ENCODE measurements at places on chromosomes 6 and 20.
A peak's percentile ranks its signal among the peaks of the same experiment; 100 is the strongest.

DNA sequence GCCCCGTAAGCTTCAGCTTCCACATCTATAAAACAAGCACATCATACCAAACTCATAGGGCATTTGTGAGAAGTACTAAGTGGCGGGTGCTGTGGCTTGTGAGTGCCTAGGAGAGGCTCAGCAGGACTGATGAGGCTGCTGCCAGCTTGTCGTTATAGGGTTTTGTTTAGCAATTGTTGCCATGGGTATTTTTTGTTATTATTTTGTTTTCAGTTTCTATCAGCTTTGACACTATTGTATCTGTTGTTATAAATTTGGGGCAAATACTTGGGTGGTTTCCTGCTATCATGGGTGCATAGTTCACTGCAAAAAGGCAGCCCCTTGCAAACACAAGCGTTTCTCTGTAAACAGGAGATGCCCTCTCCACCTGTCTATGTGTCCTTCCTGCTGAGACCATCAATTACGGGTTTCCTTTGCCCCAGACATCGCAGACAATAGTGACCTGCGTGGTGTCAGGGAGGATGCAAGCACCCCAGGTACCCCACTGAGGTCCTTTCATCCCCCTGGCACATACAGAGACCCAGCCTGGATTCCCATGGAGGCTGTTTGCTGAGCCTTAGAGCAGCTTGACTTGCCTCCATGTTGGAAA, 3.1 kb upstream of the CCDC167 start:
- DNase-seq = peak; percentile 74

GRCh38 chr6:57435475-57436160, 118.2 kb downstream of the PRIM2 start:
- DNase-seq = no peak

GRCh38 chr20:36391456-36391855, 85.3 kb downstream of the DLGAP4 start:
- DNase-seq = no peak

GRCh38 chr6:23013776-23014175, 444.4 kb downstream of the HDGFL1 start:
- no peak for DNase-seq

DNA sequence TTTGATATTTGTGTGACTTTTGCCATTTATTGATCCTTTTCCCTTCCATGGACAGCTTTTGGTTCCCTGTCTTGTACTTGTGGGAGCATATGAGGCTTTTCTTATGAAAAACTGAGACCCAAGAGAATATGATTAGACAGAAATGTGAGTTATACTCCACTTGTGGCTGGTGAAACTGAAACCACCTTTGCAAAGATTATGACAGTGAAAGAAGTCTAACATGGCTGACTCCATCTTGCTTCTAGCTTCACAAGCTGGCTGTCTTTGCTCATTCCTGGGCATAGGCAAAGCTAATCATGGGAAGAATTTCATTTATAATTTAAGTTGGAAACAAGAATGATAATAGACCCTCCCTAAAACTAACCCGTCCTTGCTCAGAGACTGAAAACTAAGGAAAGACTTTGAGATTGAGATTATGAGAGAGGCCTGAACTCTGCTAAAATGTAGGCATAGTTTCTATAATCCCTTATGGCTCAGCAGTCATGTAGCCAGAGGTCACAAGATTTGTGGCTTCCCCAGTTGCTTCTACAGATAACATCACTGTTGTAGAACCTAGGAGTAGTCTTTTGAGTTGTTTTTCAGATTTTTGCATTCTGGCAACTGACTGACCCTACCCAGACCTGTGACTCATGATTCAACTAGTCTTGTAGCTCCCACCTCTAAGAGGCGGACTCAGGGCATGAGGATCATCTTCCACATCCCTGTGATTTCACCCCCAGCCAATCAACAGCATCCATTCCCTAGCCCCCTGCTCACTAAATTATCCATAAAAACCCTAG, 50.9 kb upstream of the CD2AP start:
- DNase-seq = no peak

DNA sequence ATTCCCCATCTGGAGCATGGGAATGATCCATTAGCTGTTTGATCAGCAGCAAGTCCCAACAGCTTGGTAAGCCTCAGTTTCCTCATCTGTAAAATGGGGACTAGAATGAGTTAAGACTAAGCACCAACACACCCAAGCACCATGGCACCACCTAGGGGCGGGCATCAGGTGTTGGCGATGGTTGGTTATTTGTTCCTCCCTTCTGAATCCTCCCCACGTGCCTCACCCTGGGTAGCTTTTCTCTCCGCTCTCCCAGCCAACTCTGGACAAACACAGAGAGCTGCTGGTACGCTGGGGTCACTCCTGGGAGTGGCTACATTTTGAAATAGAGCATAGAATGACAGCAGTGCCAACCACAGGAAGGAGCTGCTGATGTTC, 13.3 kb upstream of the ITPR3 start:
- DNase-seq = no peak

- no peak for DNase-seq
These were observed 27.6 kb downstream of the CD40 start for GRCh38 chr20:46145713-46146112.

DNA sequence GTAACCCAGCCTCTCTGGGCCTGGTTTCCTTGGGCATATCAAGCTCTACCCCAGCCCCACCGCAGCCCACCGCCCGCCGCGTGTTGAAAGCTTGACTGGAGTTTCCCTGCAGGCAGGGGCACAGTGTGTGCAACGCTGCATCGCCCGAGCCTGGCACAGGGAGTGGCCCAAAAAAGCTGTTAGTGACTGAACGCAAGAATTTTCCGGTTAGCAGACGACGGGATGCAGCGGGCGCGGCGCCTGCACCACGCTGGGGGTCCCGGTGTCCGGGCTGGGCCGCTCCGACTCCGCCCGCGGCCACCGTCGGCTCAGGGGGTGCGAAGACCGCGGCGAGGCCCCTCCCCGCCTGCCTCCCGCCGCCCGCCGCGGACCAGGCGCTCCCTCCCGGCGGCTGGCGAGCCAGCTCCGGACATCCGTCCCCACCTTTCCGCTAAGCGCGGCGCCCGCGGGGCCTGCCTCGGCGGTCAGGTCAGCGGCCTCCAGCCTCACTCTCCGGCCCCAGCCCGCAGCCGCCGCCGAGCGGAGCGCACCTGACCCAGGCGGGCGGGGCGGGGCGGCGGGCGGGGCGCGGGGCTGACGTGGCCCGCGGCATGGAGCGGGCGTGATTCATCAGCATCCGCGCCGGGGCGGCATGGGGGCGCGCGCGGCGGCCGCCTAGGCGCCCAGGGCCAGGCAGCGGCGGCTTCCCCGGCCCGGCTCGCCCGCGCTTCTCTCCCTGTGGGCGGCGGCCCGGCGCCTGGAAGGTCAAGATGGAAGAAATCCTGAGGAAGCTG, at the start of gene ARFGEF3:
Gene ARFGEF3 (plus strand): TSS at position 602 of the 773 bp plus-strand sequence. CDS start 148 bp downstream, at position 750.
- peak; percentile 23 for DNase-seq

DNA sequence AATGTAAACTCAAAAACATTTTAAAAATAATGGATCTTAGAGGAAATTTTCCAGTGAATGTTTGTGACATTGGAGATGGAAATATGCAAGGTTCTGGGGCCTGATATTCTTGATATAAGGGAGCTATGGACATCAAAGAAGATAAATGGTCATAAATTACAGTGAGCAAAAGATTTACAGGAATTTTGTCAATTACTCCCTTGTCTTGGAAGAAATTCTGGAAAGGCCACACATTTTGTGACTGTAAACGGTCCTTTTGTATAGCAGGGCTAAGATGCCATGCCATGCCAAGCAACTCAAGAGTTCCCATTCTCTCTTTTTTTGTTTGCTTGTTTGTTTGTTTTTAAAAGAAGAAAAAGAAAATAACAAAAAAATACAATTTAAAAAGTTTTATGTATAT, 1186.2 kb upstream of the CITED2 start:
- no peak for DNase-seq

DNA sequence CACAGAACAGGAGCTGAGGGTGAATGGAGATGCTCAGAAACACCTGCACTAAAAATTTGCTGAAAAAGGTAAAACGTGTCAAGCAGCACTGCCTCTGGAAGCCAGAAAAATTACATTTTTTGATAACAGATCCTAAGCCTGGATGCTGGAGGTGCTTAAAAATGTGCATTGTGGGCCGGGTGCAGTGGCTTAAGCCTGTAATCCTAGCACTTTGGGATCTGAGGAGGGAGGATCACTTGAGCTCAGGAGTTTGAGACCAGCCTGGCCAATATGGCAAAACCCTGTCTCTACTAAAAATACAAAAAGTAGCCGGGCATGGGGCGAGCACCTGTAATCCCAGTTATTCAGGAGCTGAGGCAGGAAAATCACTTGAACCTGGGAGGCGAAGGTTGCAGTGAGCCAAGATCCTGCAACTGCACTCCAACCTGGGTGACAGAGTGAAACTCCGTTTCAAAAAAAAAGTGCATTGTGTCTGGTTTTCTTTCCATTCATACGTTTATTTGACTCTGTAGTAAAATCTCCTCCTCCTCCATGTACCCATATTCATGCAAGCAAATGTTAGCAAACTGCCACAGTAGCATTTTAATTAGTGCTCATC, 587 bp upstream of the BTN3A1 start:
- no peak for DNase-seq

DNA sequence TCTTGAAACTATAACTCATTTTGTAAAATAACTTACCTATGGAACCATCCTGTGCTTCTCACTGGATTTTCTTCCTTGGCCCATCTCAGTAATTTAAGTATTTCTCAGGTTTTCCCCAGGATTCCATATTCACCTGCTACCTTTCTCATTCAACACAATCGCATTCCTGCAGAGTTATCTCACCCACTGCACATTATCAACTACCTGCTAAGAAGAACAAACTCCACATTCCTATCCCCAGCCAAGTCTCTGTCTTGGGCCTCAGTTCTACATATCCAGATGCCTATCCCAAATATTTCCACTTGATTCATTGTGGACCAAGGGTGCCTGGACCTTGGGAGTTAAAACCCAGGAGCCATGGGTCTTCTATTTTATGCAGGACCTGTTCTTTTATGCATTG, 60.2 kb upstream of the KCNQ5 start:
- DNase-seq = no peak

- DNase-seq = no peak
These were observed 41.9 kb downstream of the ZFAND3 start for GRCh38 chr6:37861452-37861851.

DNA sequence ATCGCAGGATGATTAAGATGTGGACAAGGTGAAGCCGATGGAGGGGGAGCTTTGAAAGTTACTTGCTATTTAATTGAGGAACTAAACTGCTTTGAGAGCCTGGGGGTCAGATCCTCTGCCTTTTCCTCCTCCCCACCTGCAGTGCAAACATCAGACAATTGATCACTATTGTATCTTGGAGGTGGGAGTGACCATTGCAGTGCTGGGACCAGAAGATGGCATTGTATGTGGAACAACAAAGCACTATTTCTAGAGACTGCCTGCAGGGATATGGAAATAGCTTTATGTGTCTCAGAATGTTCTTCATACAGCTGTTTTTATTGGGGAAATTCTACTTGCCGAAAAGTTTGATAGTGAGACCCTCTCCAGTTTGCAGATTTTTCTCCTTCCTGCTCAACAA, 4.2 kb downstream of the MOG start:
- no peak for DNase-seq

GRCh38 chr6:80366051-80366450, 259.6 kb downstream of the BCKDHB start:
- no peak for DNase-seq

DNA sequence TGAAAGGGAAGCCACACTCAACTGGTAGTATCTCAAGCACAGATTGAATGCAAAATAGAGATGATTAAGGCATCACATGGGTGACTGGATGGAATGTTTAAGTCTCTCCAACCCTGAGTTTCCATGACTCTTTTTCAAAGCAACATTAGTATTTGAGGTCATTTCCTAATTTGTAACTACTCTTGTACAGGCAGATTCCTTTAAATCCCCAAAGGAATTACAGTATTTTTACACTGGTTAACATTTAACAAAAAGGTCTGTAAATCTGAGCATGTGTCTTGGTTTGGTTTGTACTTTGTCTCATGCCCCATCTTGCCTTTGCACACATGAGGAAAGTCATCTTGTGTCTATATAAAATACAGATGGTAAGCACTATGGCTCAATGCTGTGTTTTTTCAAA, 15.1 kb downstream of the RMND1 start:
- no peak for DNase-seq

GRCh38 chr6:155398221-155398620, 57.4 kb downstream of the NOX3 start:
- DNase-seq = no peak
